ENCODE measurements at places on chromosomes 16 and 17.

DNA sequence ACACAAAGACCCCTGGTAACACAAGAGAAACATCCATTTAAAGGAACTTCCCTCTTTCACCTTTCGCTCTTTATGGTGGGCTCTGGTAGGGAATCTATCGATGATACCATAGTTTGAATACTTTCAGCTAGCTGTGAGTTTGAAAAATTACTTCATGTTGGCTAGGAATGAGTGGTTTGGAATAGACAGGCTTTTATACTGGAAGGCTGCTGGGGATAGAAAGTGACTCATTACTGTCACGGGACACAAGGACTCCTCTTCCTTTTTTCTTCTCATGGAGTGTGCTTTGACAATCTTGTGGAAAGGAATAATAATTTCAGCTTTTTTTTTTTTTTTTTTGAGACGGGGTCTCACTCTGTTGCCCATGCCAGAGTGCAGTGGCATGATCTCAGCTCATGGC, 76.9 kb downstream of the CYB561 start:
- no peak for DNase-seq

DNA sequence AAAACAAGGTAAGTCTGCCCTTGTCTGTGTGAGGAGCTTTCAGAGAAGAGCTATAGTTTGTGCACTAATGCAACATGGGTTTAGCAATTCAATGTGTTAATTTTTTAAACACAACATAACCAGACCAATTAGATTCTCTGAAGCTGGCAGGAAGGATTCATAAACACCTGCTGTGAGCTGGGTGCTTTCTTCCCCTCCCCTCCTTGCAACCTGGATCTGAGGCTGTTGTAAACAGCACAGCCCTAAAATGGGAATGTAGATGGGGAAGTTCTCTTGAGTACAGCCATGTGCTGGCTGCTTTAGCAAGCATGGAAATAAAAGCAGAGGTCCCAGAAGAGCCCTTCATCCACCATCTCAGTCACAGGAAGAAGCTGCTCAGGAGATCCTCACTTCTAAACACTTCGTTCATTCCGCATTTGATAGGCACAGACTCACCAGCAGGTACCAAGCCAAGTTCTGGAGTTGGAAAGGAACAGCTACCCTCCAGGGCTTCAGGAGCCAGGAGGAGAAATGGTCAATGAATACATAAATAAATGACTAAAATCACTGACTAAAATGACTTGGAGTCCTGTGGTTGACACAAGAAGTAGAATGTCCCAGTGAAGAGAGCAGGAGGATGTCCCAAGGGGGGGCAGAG, 21.7 kb downstream of the AXIN2 start:
- DNase-seq: no peak

- no peak for DNase-seq
These were observed 10.9 kb upstream of the ZFHX3 start for GRCh38 chr16:73058616-73059409.

GRCh38 chr17:2179615-2180295, 123.8 kb downstream of the SMG6 start:
- no peak for DNase-seq

- DNase-seq: no peak
These were observed 136.2 kb upstream of the SALL1 start for GRCh38 chr16:51287121-51287755.
